ENCODE measurements at places on chromosomes 7 and 10.

DNA sequence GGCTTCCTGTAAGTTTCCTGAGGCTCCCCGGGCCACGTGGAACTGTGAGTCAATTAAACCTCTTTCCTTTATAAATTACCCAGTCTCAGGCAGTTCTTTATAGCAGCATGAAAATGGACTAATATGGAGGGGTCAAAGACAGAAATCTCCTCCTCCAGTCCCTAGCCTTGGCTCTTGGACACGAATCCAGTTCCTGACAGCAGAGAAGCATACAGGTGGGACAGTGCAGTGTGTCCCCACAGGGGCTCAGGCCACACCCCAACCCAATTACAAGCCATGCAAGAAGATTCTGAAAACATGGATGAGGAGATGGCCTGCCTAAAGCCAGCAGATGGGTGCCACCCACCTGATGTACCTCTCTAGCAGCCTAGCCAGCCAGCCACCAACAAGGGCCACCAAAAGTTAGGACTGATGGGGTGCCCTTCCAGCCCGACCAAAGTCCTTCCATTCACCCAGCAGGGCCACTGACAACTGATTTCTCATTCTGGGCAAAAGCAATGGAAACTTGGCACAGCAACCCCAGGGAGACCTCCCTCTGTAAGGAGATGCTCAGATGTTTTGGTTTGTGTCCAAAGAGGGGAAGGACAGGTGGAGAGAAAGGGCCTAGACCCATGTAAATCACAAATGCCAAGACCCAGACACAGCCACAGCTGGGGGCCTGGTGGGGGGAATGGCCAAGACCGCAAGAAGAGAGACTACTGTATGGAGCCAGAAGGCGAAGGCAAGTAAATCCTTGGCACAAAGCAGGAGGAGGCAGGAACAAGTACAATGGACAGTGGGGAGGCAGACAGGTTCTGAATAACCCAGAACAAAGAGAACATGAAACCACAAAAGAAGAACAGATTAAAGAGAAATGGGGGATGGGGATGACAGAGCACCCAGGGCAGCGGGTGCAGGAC lies 13.6 kb downstream of the GPRIN2 start:
- DNase-seq = peak; percentile 6

GRCh38 chr10:102405108-102405571 lies 9.6 kb downstream of the NFKB2 start:
- no peak for DNase-seq

- no peak for DNase-seq
These were observed 196.3 kb downstream of the JCAD start for GRCh38 chr10:29862923-29863614.

GRCh38 chr7:129615018-129615417 lies 3.5 kb downstream of the NRF1 start:
- no peak for DNase-seq

DNA sequence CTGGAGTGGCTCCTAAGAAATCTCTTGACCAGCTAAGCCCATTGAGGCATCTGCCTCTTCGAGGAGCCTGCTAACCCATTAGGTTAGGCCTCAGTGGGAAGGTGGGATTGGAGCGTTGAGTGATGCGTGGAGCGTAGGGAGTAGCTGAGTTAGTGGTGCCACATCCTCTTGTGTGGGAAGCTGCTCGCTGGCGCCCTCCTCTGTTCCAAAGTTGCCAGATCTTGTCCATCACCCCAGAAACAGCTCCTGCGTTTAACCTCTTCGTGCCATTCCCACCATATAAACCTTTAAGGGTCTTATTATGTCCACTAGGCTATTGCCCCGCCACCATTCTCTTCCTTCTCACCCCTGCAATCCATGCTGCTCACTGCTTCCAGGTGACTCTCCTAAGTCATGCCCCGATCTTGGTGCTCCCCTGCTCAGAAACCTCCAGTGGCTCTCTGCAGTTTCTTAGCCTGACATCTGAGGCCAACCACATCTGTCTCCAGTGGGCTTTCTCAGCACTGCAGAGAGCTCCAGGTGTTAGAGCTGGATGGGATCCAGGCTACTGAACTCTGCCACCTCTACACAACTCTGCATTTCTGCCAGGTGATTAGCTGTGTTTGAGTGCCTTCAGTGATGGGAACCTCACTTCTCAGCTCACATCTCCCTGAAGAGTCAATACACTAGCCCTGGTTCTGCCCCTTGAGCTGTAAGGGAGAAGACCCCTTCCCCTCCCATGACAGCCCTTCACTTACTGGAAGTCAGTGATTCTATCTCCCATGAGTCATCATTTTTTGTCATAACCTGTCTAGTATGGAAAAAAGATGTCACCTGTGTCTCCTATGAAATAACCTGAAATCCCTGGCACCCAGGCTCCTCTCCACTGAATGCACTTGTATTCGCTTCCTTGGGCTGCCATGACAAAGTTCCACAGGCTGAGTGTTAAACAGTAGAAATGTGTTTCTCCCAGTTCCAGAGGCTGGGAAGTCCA lies 65.0 kb upstream of the FGFR2 start:
- DNase-seq = no peak

DNA sequence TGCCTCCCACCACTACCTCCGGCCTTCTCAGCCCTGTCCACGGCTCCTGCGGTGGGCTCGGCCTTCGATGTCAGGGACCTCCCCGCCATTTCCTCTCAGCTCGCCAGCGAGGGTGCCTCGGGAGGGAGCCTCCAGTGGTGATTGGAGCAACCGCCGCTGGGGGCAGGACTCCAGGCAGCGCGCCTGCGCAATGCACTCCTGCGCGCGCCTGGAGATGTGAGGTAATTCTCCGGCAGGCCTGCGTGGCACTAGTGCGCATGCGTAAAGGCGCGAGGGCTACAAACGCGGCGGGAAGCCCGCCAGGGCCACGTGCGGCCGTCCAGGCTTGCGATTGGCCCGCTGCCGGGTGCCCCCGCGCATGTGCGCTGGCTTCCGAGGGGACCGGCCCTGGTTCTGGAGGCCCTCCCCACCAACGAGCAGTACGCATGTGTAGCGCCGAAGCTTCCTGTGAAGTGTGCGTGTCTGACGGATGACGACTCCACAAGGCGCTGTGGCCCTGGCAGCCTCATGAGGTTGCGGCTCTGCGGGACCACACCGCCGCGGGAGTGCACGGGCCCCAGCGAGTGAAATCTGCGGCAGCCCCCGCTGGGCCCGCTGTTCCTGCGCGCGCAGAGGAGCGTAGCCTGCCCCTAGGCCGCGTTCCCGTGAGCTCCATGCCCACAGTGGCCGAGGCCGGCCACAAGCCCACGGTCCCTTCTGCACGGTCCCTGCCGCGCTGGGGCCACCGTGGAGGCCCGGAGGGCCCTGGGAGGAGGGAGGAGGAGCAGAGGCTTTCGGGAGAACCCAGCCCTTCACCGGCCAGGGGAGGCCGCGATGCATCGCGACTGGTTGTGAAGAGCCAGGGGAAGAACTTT lies at the start of gene SYCE1:
TSS of gene SYCE1 (minus strand) at position 143 of the 854 bp plus-strand sequence. CDS start at position 89, 54 bp downstream.
- DNase-seq = no peak

- no peak for DNase-seq
These were observed 70.8 kb downstream of the TCERG1L start for GRCh38 chr10:131240691-131241090.

GRCh38 chr7:158289231-158289630 lies 298.4 kb downstream of the PTPRN2 start:
- DNase-seq = no peak

GRCh38 chr10:89602919-89603318 lies 42.1 kb downstream of the PANK1 start:
- DNase-seq = no peak

DNA sequence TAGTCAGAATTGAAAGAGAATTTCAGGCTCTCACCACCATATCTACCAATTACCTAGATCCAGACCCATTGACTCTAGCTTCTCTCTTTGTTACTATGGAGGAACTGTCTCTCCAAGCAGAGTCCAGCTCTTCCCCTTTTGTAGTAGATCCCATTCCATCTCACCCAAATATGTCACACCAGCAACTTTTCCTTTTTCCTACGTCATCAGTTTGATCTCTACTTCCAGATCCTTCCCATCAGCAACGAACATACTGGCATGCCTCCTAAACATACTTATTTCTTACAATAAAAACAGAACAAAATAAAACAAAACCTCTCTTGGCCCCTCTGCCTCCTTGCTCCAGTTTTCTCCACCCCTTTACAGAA lies 5.9 kb upstream of the CALU start:
- no peak for DNase-seq

- no peak for DNase-seq
These were observed 151.3 kb upstream of the RSU1 start for GRCh38 chr10:16968416-16969041.

DNA sequence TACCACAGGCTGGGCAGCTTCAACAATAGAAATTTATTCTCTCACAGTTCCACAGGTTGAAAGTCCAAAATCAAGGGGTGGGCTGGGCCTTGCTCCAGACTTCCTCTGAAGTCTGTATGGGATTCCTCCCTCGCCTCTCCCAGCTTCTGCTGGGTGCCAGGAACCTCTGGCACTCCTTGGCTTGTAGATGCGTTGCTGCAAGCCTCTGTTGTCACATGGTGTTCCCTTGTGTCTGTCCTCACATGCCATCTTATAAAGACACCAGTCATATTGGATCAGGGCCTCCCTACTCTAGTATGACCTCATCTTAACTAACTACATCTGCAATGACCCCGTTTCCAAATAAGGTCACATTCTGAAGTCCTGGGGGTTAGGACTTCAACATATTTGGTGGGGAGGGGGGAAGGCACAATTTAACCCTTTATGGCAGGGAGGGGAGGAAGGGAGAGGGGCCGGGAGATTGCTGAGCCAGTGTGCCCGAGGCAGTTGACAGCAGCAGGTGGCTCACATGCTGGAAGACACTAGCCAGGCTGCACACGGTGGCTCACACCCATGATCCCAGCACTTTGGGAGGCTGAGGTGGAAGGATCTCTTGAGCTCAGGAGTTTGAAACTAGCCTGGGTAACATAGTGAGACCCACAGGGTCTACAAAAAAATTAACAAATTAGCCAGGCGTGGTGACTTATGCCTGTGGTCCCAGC lies 18.8 kb downstream of the ZNF282 start:
- DNase-seq = no peak

- DNase-seq = peak; percentile 15
These were observed 3.4 kb downstream of the HOXA9 start for GRCh38 chr7:27161721-27162560.

GRCh38 chr7:28687537-28687936 lies 270.6 kb downstream of the TRIL start:
- DNase-seq = no peak

- peak; percentile 24 for DNase-seq
These were observed 666 bp downstream of the SMKR1 start for GRCh38 chr7:129502708-129503685.

DNA sequence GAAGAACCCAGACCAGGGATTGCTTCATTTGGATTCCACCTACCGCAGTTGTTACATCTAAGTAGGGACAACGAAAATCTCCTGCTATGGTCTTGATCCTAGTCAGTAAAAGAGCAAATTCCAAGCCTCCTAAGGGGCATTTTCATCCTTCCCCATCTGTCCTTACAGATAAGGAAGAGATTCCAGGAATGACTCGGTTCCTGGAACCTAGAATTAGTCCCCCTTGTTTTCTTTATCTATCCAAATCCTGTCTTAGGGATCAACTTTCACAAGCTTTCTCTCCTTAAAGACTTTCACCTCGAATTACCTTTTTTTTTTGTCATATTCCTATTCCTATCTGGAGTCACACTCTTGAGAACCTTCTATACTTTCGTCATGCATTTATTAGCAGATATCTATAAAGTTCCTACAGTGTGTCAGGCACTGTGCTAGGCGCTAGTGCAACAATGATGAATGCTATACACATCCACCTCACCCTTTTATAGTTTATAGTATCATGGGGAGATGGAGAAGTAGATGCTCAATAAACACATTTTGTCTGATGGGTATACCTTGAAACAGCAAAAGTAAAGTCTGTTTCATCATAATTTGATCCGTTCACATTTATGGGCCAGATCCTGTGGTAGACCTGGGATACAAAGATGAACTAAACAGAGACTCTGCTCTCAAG lies 39.2 kb downstream of the LAMB4 start:
- DNase-seq = no peak

- no peak for DNase-seq
These were observed 390.9 kb upstream of the CELF2 start for GRCh38 chr10:10626734-10627133.

DNA sequence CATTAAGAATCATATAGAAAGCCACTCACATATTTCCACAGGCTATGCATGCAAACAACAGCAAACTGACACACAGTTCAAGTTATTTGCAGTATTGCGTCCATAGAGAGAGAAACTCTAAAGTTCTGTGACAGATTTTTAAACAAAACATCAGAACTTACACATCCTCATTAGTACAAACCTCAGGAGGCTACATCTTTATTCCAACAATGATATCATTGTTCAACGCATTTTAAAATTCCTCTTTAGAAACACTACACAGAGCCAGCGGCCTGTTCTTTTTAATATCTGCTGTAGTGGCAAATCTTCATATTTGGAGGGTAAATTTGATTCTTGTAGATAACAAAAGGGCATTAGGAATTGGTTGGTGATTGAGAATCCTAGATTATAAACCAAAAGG lies 55.9 kb upstream of the NFE2L3 start:
- DNase-seq = no peak

DNA sequence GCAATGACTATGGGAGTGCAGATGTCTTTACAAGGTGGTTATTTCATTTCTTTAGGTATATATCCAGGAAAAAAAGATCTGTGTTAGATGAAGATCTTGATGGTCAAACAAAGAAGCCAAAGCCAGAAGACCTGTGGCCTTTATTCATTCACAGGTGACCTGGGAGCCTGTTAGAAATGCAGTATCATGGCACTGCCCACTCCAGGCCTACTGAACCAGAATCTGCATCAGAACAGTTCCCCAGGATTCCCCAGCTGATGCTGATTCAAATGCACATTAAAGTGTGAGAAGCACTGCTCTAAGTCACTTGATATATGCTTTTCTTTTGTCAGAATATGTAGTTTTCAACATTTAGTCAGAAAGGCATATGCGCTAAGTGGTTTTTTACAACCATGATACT lies 251.1 kb downstream of the IPMK start:
- DNase-seq = no peak

DNA sequence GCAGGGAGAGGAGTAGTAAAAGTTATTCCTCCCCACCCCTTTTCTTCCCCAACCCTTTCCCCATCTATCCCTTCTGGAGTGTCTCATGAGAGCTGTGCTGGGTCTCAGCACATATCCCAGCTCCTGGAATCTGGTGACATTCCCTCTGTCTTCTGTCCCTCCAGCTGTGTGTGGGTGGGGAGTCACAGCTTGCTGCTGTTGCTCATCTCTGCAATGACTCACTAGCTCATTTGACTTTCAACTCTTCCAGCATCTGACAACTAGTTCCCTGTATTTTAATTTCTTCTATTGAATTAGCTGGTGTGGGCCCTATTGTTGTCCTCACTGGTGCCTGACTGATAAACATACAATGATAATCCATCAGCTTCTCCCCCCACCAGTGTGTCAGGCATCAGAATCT lies 198.9 kb upstream of the AUTS2 start:
- no peak for DNase-seq

DNA sequence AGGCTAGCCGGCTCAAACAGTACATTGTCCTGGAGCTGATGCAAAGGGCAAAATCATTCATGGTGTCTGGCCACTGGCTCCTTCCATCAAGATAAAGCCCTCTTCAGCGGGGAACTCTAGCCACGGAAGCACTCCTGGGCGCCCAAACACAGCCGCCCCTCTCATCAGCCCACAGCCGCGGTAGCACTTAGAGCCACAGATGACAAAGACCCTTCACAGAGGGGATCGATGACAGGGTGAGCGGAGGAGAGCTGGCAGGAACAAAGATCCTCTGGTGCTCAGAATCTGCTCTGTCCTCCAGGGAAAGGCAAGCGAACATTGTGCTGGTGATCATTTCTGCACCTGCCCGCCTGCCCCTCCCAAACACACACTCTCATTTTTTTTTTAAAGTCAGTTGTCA lies 222.2 kb upstream of the NRP1 start:
- no peak for DNase-seq
